ENCODE measurements at places on chromosomes 11 and 22.
A peak's percentile ranks its signal among the peaks of the same experiment; 100 is the strongest.

DNA sequence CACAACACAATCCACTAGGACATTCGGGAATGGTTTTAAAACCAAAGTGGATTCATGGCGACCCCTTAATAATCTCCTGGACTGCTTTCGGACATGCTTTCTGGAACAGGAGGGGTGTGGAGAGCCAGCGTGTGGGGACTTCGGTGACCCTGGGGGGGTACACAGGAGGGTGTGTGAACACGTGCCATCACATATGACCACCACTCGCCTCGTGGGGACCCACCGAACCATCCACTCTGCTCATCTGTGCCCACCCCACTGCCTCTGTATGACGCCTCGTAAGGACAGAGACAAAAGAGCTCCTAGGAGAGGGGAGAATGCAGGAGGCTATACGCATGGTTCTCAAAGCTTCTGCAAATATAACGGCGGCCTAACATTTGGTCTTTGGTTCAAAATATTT is 8.9 kb downstream of the LTO1 start:
- no peak for DNase-seq

DNA sequence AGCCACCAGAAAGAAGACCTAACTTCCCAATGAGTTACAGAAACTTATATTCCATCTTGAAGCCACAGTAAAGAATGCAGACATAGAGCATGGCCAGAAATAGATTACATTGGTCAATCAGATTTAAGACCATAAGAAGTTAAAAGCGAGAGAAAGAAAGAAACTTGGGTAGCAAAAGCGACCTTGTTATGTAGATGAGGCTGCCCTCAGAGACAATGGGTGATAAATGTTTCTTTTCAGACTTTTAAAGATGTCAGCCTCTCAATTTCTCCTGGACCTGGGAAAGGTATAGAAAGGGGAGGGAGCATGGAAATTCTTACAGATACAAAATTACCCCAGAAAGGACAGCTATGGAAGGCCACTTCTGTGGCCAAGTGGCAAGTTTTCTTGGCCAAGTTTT is 732.6 kb upstream of the LUZP2 start:
- DNase-seq, result no peak

DNA sequence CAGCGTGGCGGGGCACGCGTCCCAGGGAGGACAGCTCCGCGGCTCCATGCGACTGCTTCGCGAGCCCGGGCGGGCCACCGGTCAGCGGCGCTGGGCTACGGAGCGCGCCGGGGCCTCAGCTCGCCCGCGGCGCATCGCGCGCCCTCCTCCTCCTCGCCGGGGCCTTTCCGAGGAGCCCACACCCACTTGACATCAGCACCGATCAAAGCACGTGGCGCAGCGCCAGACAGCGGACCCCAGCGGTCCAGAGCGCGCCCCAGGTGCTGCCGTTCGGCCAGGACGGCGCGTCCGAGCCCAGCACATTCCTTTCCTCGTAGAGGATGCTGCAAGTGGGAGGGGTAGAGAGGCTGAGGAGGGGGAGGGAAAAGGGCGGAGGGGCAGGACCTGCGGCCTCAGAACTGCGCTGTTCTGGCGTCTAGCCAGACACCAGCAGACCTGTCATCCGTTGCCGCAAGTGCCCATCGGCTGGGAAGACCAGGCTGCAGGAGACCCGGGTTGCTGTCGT is 88.6 kb downstream of the PLEKHA7 start:
- no peak for DNase-seq

DNA sequence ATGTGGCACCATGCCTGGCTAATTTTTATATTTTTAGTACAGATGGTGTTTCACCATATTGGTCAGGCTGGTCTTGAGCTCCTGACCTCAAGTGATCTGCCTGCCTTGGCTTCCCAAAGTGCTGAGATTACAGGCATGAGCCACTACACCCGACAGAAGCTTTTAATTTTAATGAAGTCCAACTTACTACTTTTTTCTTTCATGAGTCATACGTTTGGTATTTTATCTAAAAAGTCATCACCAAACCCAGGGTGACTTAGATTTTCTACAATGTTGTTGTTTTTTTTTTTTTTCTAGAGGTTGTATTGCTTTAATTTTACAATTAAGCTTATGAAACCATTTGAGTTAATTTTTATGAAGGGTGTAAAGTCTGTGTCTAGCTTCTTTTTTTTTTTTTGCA is 34.9 kb downstream of the JRKL start:
- DNase-seq, result no peak

DNA sequence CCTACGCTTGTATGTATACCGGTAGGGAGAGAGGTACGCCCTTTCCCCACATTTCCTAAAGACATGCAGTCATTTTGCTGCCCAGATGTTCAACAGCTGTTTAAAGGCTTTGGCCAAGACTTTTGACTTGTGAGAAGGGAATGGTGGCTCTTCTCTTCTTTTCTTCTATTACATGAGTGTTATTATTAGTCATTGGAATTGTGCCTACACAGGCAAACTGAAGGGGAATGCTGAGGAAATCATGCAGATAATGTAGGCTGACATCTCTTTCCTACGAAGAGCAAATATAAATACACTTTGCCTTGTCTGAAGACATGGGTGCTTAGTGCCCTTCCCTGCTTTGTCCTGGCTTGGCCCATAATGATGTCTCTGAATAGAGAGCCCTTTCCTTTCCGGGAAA is 194.3 kb upstream of the NARS2 start:
- no peak for DNase-seq

GRCh38 chr22:39723463-39723862 is 152.9 kb downstream of the CACNA1I start:
- DNase-seq, result no peak

DNA sequence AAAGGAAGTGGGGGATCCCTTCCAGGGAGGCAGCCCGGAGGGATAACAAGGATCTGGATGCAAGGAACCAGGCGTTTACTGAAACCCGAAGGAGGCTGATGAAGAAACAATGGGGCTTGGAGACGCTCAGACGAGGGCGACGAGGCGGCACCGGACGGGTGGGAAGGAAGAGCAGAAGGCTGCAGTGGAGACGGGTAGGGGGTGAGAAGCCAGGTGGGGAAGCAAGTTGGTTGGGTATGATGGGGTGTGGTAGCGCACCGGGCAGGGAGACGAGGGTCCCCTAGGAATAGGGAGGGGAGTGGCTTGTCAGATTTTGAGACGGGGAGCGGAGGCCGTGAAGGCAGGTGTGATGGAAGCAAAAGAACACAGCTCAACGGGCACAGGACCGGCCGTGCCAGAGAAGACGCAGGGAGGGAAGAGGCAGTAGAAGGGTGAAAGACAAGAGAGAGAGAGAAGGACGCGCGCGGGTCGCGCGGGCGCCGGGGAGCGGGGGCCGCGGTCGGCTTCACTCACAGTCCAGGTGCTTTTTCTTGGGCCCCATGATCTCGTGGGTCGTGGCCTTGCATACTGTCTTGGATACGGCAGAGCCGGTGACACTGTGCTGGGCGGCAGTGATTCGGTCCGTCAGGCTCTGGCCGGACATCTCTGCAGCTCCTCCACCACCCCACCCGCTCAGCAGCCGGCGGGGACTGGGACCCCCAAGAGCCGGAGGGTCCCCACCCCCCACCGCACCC is 579 bp downstream of the PICALM start:
- DNase-seq, result peak; percentile 33

DNA sequence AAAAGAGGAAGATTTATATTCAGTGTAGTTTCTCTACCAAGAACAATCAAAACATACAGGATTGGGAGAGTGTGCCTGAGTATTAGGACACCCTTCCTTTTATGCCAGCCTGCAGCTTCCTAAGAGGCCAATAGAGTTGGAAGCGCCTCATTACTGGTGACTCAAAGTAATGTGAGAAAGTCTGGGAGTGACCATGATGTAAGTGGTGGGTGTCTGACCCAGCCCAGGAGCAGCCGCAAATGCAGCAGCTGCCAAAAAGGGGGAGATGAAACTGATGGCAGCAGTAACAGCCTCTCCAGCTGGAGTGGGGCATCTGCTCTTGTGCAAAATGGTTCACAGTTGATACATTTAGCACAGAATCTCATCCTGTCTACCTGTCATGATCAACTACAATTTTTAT is 62.0 kb downstream of the ZNF280B start:
- DNase-seq, result no peak

- no peak for DNase-seq
Measured at GRCh38 chr11:72409458-72409857, 24.9 kb downstream of the CLPB start.

DNA sequence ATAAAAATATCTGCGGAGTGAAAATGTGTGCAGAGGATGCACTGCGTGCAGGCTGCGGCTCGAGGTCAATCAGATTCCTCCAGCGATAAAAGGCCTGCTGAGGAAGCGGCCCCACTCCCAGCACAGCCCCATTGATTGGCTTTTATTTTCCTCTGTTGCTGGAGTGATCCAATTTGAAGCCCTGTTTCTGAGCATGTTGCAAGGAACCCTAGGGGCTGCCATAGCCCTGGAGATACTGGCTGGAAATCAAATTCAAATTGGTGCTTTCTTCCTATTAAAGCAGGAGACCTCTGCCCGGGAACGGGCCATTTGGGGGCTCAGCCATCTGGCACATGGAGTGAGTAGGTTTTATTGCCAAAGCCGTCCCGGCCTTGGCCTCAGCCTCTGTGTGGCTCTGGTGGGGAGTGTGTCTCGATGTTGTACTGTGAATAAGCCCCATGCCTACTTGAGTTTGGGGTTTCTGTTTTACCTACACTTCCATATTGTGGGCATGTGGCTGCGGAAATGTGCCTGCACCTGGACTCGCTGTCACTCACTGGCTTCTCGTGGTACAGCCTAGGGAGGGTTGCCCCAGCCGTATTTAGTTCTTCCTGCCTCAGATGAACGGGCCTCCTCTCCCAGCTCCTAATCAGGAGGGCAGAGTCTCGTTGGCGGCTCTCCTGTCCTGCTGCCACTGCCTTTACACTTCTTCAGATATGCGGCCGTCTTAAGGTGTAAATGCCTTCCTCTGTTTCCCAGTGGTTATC is 25.6 kb downstream of the PARVB start:
- DNase-seq, result no peak

- no peak for DNase-seq
Measured at GRCh38 chr11:72232260-72233055, 7.9 kb downstream of the INPPL1 start.

DNA sequence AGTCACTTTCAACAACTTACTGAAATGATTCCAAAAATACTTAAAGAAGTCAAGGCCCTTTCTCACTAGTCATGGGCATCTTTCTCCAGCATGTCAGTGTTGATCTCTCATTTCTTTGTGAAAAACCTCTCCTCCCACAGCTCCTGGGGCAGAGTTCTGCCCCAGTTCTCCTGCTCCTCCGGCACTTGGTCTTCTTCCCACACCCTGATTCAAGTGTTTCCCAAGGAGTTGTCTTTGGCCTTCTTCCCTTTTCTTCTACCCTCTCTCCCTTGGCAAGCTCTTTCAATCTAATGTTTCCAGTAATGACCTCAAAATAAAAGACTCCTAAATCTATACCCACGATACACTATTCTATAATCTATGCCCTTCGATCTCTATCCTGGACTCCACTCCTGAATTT is 42.1 kb upstream of the CCDC34 start:
- no peak for DNase-seq

GRCh38 chr22:37186228-37186996 is 1.6 kb downstream of the C1QTNF6 start:
- DNase-seq, result no peak

DNA sequence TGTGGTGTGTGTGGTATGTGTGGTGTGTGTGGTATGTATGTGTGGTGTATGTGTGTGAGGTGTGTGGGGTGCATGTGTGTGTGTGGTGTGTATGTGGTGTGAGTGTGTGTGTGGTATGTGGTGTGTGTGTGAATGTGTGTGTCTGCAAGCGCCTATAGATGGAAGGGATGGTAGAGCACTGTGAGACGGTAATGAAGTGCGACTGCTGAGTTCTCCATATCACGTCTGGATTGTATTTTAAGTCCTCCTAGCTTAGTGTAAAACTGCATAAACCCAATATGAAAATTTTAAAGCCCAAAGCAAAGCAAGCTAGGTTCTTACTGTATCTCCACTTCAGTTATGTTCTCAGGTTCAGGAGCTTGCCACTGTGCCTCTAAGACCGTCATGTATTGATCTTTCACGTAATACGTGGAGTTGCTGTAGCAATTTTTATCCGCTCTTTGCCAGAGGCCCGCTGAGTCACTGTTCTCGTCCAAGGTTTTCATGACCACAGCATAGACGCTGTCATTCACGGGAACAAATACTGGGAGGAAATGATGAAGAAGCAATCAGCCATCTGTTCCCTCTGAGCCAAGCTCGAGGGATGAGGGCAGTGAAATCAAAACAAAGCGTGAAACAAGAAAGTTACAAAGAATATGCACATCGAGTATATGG is 5.5 kb downstream of the PLET1 start:
- no peak for DNase-seq

DNA sequence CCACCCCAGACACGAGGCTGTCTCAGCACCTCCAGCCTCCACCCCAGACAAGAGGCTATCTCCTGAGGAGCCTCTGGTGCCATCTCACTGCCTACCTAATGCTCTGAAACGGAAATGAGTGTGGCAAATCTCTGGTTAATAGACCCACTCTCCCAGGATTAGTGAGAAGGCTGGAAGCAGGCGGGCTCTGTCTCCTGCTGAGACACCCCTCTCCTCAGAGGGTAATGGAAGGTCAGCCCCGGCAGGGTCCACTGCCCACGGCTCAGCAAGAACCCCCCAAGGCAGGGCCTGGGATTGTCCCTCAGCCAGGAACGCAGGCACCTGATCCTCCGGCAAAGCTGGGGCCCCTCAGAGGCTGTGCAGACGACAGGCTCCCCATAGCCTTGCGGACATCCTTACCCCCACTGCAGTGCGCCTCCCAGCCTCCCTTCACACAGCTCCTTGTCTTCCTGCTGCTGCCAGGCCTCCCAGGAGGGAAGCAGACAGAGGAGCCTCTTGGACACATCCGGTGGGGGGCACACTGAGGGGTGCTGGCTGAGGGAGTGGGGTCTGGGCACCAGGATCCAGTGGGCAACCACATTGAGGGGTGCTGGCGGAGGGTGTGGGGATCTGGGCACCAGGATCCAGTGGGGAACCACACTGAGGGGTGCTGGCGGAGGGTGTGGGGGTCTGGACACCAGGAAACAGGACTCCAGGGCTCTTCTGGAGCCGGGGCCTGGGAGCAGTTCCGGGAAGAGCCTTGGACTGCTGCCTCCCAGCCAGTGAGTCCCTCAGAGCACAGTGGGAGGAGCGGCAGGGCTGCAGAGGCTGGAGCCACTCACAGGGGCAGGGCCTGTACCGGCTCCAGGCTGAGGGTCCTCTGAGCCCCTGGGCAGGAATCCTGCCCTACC is 13.1 kb downstream of the CHID1 start:
- DNase-seq, result no peak

DNA sequence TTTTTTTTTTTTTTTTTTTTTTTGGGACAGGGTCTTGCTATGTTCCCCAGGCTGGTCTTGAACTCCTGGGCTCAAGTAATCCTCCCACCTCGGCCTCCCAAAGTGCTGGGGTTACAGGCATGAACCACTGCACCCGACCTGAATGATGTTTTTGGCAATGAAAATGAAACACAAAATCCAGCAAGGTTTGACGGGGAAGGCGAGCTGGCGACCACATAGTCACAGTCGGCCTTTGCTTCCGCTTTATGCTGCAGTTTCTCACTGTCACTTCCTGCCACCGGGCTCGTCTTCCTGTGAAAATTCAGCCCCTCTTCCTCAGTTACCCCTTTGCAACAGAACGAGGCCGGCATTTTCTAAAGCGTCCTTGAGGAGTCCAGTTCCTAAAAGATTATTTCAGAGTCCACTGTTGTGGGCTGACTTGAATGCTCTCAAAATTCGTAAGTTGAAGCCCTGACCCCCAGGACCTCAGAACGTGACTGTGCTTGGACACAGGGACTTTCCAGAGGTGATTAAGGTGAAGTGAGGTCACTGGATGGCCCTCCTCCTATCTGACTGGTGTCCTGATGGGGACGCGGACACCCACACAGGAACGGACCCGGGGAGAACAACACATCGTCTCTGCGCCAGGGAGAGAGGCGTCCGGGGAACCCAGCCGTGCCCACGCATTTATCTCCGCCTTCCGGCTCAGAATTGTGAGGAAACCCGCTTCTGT is 2.9 kb upstream of the BID start:
- DNase-seq, result no peak

All from activated gamma-delta T cell (primary cell).